ENCODE measurements at places on chromosomes 12 and 14. TPM values are rescaled to one million over a fixed set of nuclear protein-coding genes. Genes with fewer than 3 reads are reported as not detected.

DNA sequence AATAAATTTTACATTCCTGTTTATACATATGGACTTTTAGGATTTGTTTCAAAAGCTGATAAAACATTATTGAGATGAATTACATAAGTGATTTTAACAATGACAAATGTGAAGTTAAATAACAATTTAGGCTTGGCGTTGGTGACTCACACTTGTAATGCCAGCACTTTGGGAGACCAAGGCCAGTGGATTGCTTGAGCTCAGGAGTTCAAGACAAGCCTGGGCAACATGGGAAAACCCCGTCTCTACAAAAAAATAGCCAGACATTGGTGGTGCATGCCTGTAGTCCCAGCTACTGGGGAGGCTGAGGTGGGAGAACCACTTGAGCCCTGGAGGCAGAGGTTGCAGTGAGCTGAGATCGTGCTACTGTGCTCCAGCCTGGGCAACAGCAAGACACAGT, 7.4 kb downstream of the ACOT2 start:
- H3K27me3 ChIP-seq, result no peaks in the 10 kb centered on the region
- H3K27ac ChIP-seq, result no peak overlapping the region
- no peak overlapping the region for H3K4me3 ChIP-seq
- DNase-seq, result no peak

DNA sequence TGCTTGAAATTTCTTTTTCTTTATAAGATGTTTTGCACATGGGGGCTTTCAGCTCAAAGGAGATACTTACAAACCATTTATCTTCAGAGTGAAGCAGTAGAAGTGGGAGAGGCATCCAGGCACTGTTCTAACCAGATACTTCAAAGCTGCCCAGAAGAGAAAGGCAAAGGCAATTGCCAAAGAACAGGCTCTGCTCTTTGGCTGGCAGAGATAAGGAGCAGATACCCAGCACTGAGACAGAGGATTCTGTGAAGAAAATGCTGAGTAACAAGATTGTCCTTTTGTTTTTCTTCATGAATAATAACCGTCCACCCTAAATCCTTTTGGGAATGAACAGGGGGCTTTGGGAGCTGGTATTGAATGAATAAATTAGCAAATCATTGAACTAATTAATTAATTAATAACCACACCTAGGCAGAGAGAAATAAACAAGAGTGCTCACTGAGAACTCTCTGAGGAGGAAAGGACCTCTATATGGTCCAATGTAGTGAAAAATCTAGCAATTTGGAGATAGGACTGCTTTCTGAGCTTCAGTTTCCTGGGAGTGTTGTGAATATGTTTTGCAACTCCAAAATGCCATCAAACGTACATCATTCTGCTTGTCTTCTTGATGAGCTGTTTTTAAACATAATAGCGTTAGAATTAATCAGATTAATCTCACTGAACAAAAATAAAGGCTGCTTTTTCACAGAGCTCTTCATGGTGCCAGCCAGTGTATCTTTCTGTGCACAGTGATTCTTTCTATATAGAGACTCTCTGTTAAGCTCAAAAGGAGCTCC, 192.8 kb upstream of the AMIGO2 start:
- peaks cover 23% of the 10 kb centered on the region for H3K4me1 ChIP-seq
- no peaks in the 10 kb centered on the region for H3K36me3 ChIP-seq

DNA sequence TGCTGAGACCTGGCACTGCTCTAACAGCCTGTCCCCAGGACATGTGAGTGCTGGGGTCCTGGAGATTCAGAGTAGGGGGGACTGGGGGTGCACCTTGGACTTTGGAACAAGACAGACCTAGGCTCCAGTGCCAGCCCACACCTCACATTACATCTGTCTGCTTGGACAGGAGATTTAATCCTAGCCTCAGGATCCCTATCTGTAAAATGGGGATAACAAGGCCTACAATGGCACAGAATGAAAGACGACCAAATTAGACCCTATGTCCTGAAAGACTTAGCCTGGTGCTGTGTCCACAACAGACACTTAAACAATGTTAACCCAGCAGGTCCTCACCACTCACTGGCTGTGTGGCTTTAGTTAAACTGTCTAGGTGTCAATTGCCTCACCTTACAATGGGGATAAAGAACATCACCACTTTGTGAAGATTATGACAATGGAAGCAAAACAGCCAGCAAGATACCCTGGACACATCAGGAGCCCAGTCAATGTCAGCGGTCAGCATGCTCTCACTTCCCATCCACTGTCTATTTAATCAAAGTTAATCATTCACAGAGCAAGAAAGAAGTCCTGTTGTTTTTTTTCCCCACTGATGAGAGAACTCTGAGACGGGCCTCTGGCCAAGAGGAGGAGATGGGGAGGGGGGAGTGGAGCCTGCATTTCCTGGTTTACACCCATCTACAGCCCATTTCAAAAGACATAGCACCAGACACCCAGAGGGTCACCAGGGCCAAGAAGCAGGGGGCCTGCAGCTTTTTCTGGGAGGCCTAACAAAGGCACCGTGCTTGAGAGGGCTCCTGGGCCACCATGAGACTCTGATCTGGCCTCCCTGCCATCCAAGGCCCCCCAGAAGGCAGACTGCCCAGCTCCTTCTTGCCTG, 40.6 kb downstream of the ACTN1 start:
- H3K36me3 ChIP-seq, result no peaks in the 10 kb centered on the region
- H3K27ac ChIP-seq, result peak overlapping the region; percentile 53
- H3K4me3 ChIP-seq, result no peak overlapping the region
- H3K4me1 ChIP-seq, result no peaks in the 10 kb centered on the region

DNA sequence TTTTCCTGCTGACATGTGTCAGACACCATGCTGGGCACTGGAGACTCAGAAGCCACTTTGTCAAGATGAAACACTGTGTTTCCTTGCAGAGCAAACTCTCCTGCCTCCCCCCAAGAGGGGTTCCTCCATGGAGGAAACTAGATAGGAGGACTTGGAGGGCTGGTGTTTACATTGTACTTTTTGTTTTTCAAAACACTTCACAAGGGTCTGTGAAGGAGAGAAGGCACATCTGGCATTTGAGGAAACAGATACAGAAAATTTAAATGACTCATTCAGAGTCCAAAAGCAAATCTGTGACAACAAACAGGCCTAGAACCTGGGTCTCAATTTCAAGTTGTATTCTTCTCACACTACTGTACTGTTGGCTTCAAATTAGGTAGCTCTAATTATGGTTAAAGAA, 6.7 kb upstream of the CDKL1 start:
- no peaks in the 10 kb centered on the region for H3K27me3 ChIP-seq
- H3K36me3 ChIP-seq, result no peaks in the 10 kb centered on the region
- no peak overlapping the region for H3K4me3 ChIP-seq
- DNase-seq, result no peak
- H3K4me1 ChIP-seq, result no peaks in the 10 kb centered on the region

- H3K4me1 ChIP-seq, result no peaks in the 10 kb centered on the region
- no peak overlapping the region for H3K27ac ChIP-seq
- DNase-seq, result no peak
- H3K27me3 ChIP-seq, result no peaks in the 10 kb centered on the region
These were observed 53.9 kb upstream of the STXBP6 start for GRCh38 chr14:25103820-25104219.

DNA sequence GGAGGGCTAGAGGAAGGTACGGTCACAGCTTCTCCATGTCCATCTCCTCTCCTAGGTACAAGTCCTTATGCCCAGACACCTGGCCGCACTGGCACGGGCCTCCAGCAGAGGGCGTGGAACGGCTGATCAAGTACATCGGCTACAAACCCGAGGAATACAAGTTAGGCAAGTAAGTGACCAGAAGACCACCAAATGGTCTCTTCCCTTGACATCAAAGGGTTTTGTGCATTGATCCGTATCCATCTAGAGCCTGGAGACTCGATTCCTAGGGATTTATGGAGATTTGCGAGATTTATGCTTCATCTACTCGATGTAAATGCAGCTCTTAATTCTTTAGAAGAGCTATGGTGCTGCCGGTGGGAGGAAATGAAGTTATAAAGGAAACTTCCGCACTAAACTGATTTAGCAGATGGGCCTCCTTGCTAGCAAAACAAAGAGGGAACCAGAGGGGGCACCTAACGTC, 44.2 kb downstream of the KCTD10 start:
- peak overlapping the region; percentile 34 for H3K4me3 ChIP-seq
- H3K27ac ChIP-seq, result peak overlapping the region; percentile 30
- H3K4me1 ChIP-seq, result peaks cover 4% of the 10 kb centered on the region

DNA sequence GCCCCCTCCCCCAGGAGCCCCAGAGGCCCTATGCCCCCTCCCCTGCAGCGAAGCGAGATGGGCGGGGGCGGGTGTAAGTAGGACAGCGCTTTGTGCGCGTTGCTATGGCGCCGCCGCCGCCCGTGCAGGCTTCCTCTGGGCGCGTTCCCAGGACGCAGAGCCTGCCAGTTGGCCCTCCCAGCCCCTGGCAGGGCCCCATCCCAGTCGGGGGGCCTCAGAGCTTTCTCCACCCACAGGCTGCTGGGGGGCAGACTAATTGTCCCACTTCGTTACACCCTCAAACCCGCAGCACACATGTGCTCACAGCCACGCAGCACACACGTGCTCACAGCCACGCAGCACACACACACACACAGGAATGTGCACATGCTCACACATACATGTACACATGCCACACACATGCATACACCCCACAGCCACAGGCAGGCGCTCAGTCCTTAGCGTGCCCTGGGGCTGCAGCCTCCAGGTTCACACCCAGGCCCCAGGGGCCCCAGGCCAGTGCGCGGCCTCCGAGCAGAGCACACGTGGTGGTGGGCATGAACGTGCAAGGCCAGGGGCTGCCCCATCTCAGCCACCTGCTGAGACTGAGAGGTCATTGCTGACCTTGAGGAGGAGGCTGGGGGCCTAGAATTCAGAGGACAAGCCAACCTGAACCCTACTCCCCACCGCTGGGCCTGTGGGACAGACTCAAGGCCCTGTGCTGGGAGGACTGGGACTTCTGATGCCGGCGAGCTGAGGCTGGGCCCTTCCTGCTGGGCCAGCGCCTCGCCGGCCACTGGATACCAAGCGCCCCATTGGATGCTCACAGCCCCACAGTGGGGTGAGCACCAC, 15.6 kb downstream of the TRMT61A start:
- H3K27me3 ChIP-seq, result no peaks in the 10 kb centered on the region
- H3K36me3 ChIP-seq, result no peaks in the 10 kb centered on the region
- DNase-seq, result no peak
- no peak overlapping the region for H3K27ac ChIP-seq
- no peaks in the 10 kb centered on the region for H3K4me1 ChIP-seq

- H3K4me3 ChIP-seq, result no peak overlapping the region
- DNase-seq, result no peak
- no peaks in the 10 kb centered on the region for H3K27me3 ChIP-seq
- H3K27ac ChIP-seq, result no peak overlapping the region
- no peaks in the 10 kb centered on the region for H3K36me3 ChIP-seq
- H3K4me1 ChIP-seq, result no peaks in the 10 kb centered on the region
These were observed 9.9 kb downstream of the ATG14 start for GRCh38 chr14:55401751-55402150.

- H3K36me3 ChIP-seq, result no peaks in the 10 kb centered on the region
- no peak overlapping the region for H3K4me3 ChIP-seq
- no peaks in the 10 kb centered on the region for H3K27me3 ChIP-seq
- H3K4me1 ChIP-seq, result no peaks in the 10 kb centered on the region
- H3K27ac ChIP-seq, result no peak overlapping the region
These were observed 73.0 kb downstream of the CIT start for GRCh38 chr12:119804011-119804641.

The NRIP2 gene
- polyA plus RNA-seq, result 2.0 TPM

The E2F7 gene
- polyA plus RNA-seq, result not detected

The TBPL2 gene
- not detected for polyA plus RNA-seq

Measured in naive thymus-derived CD4-positive, alpha-beta T cell (primary cell).